ENCODE measurements at places on chromosomes 1 and 21.
A peak's percentile ranks its signal among the peaks of the same experiment; 100 is the strongest.

- no peak for DNase-seq
Measured at GRCh38 chr21:36709030-36709867, 10.3 kb downstream of the SIM2 start.

- no peak for DNase-seq
Measured at GRCh38 chr21:32459972-32460371, 47.5 kb downstream of the EVA1C start.

DNA sequence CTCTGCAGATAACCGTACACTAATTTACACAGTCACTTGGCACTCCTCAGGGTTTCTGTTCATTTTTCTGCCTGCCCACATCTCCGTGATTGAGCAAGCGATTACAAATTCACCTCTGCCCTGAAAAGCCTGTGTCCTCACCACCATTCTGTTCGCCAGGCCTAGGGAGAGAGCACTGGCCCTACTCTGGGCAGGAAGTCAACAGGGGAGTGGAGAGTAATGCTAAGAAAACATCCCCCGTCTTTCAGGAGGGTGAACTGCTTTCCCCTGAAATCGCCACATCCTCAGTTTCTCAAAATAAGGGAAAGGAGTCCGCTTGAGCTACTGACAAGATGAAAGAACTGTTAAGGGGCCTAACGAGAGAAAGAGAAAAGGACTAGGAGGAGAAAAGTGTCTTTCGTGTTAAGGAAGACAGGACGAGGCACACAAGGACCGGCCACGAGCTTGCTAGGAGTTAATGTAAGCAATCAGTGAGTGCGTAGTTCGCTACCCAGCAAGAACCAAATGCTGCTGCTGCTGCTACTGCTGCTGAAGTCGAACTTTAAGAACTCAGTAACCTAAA is 632 bp downstream of the PEX19 start:
- no peak for DNase-seq

DNA sequence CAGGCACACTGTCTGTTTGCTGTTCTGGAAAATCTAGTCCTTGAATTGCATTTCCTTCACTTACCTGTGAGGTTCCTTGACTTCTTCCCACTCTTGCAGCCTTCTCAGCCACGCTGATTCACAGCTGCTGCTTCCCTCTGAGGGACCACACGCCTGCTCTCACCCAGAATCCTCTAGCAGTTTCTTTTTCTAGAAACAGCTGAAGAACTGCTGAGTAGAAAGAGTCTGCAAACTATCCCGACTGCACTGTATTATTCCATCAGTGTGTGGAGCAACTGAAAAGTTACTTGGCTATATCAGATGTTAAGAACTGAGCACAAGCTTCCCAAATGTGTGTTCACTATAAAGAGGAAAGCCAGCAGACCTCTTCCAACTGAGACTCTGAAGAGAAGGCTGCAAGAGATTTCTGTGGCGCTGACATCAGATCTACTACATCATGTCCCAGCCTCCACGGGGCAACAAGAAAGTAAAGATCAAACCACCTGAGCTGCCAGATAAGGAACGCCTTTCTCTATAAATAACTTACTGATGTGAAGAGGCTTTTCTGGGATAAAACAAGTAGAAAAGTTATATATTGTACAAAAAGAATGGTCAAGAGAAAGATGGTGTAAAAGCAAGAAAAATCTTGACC is 226.6 kb downstream of the RERE start:
- DNase-seq = no peak

- no peak for DNase-seq
Measured at GRCh38 chr1:46665983-46666382, 2.2 kb downstream of the ATPAF1 start.

- DNase-seq = no peak
Measured at GRCh38 chr1:19712928-19713327, 48.3 kb downstream of the HTR6 start.

- no peak for DNase-seq
Measured at GRCh38 chr21:33950431-33951079, 35.0 kb upstream of the ATP5PO start.

- DNase-seq = no peak
Measured at GRCh38 chr1:248471154-248471553, 2.0 kb upstream of the OR2T3 start.

- DNase-seq = no peak
Measured at GRCh38 chr21:25126564-25126963, 480.7 kb downstream of the MRPL39 start.

DNA sequence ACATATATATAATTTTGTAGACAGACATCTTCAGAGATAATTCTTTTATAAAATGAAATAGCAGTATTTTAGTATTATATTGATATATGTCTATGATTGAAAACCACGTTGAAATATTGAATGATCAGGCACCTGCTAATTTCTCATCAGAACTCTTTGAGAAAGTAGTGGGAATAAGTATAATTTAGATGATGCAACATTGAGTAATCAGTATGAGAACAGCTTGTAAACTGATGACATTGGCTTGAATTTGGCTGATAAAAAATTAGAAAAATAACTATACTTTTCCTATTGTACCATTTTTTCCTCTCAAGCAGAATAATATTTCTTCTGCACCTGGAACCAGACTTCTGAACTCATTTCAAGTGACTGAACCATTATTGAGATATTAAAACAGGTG is 1316.8 kb downstream of the NCAM2 start:
- no peak for DNase-seq

- no peak for DNase-seq
Measured at GRCh38 chr1:199307496-199308264, 668.8 kb downstream of the PTPRC start.

- DNase-seq = no peak
Measured at GRCh38 chr1:81617308-81617967, 183.3 kb upstream of the ADGRL2 start.

- no peak for DNase-seq
Measured at GRCh38 chr1:94623560-94624148, 82.1 kb upstream of the F3 start.

- DNase-seq = peak; percentile 11
Measured at GRCh38 chr1:150066838-150067183, 765 bp upstream of the VPS45 start.

- DNase-seq = no peak
Measured at GRCh38 chr1:19804831-19805251, 5.1 kb upstream of the TMCO4 start.

GRCh38 chr1:156901966-156902915 is 8.7 kb downstream of the PEAR1 start:
- no peak for DNase-seq

DNA sequence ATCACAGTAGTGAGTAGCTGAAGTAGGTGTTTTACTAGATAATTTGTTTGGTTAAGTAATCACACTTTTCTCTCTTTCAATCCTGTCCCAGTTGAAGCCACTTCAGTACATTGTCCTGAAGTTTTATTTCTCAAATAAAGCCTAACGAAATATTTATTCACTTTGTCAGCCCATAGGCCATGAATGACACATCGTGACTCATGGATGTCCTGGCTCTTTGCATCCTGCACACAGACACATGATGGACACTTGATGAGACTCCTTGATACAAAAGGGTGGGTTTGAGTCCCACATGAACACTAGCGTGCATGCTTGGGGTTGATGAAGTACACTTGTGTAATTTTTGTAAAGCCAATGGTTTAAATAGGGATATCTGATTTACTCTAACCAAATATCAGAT is 22.7 kb upstream of the LAMC2 start:
- DNase-seq = no peak

GRCh38 chr1:16521288-16521583 is 7.2 kb upstream of the RNU1-1 start:
- no peak for DNase-seq

- DNase-seq = no peak
Measured at GRCh38 chr1:201186192-201186591, 4.4 kb upstream of the IGFN1 start.

DNA sequence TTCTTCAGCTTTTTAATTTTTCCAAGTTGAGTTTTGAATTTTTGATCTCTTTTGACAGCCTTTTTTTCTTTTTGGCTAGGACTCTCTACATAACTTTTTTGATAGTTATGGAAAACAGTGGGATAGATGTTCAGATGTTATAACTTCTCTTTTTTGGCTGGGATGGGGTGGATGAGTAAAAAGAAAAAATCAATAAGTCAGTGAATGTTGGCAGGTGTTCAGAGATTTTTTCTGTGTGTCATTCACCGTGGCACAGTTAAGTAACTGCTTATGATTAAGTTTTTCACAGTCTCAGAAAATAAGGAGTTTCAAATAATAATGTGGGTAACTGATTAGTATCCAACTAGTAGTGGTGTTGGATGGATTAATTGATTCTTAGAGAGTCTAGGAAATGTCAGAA is 24.0 kb downstream of the HS2ST1 start:
- DNase-seq = no peak

DNA sequence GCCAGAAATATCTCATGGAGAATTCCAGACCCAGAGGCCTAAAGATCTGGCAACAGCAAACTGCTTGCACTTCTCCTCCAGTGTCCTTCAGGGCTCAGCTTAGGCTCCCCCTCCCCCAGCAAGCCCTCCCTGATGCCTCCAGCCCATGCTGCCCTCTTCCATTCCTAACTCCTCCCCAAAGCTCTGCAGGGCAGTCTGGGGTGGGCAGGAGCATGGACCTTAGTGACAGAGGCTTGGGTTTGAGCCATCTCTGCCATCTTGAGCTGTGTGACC is 436.8 kb downstream of the PTPRU start:
- no peak for DNase-seq

GRCh38 chr1:151512326-151512725 is 1.1 kb downstream of the CGN start:
- DNase-seq = no peak

DNA sequence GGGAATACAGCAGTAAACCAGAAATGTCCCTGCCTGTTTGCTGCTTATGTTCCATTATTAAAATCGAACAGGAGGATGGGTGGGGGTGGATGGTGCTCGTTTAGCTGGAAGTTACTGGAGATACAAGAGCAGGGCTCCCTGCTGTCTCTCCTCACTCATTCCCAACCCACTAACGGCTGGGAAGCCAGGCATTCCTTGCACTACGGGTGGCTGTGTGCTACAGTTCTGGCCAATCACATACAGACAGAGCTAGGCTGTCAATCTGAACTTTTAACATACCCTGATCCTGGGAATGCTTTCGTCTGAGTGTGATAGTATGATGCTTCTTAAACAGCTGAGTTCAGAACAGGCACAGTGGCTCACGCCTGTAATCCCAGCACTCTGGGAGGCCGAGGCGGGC is 7.0 kb downstream of the SIPA1L2 start:
- DNase-seq = no peak

- DNase-seq = no peak
Measured at GRCh38 chr1:52727114-52727586, 897 bp downstream of the ZYG11B start.

DNA sequence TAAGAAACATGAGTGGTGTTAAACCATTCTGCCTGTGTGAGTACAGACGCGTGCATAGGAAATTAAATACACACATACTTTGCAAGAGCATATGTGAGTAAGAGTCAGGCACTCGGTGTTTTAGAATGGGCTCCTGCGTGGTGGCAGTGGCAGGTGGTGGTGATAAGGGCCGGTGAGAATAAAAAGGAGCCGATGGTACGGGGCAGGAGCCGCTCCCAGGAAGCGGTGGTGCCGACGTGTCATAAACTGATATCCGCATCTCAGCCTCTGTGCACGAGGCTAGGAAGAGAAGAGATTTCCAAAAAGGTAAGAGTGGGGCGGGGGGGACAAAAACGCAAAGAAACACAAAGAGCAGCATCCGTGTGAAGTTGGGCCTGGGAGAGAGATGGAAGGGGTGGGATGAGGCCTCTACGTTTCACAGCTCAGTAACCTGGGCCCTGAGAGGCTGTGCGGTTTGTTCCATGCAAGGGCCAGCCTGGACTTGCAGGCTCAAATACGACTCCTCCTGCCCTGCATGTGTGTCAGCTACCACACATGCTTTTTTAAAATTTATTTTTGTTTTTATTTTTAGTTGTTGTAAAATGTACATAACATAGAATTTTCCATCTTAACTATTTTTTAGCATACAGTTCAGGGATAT is 127.7 kb upstream of the COL6A1 start:
- no peak for DNase-seq

DNA sequence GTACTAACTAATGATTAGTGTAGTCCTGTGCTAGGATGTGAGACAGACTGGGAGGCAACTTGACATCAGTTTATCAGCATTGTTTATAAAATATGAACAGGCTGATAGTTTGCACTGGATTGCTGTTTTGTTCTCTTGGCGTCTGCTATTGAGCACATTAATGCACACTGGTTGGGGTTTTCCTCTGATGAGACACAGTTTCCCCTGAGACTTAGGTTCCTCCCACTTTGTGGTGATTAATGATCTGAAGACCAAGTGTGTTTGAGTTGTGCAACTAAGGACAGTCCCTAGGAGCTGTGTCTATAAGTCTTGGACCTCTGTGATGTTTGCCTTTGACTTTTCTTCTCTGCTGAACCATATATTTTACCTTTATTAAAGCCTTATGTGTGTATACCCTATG is 1015.4 kb downstream of the AMY1C start:
- no peak for DNase-seq

GRCh38 chr1:26799479-26800142 is 11.9 kb downstream of the PIGV start:
- DNase-seq = no peak

- no peak for DNase-seq
Measured at GRCh38 chr1:32709075-32709474, 6.5 kb upstream of the SYNC start.

Measured in effector memory CD8-positive, alpha-beta T cell (primary cell).